Muscle of arm (tissue), 14 donors: ENCODE measurements at places on chromosomes 12 and 14. TPM values are rescaled to one million over a fixed set of nuclear protein-coding genes. Genes with fewer than 3 reads are reported as not detected.

DNA sequence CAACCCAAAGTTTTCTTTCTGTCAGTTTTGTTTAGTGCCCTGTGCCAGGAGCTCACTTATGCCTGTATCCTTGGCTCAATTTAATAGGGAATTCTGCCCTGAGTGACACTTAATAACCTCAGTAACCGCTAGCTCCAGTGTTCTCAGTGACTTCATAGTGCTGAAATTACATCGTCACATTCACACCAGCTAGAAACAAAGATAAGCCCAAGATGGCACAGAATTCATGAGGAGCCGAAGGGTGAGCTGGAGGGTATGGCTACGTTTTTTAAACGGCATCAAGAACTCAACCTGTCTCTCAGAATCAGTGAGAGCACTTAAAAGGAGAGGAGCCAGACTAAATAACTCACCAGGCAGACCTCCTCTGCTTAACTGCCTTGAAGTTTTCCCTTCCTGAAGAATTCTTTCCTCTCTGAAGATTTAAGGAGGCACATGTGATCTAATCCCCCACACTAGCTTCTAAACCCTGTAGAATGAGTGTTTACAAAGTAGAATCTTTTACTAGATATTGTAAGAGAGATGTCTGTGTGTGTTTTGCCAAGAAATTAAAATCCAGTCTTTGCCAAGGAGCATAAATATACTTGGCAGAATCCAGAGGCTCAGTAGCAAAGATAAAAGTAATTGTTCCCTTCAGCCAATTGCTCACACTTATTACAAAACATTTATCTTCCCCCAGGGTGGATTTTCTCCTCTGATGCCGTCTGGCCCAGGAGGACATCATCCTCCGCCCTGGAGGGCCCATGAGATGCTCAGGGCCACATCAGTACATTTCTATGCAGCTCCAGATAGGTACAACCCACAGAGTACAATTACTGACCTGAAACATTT lies 37.3 kb downstream of the PTGER2 start:
- DNase-seq = peak; percentile 51

- DNase-seq = no peak
These were observed 107.9 kb upstream of the ESRRB start for GRCh38 chr14:76268047-76268431.

GRCh38 chr12:65825507-65826352 lies 1.4 kb downstream of the HMGA2 start:
- peak; percentile 69 for DNase-seq

GRCh38 chr12:3046441-3047200 lies 30.6 kb upstream of the TSPAN9 start:
- no peak for DNase-seq

- no peak for DNase-seq
These were observed 40.4 kb downstream of the ERH start for GRCh38 chr14:69357544-69358200.

- DNase-seq = no peak
These were observed 170.7 kb downstream of the NOVA1 start for GRCh38 chr14:26427097-26427496.

- no peak for DNase-seq
These were observed 302.3 kb upstream of the TMEM132C start for GRCh38 chr12:127964717-127965116.

DNA sequence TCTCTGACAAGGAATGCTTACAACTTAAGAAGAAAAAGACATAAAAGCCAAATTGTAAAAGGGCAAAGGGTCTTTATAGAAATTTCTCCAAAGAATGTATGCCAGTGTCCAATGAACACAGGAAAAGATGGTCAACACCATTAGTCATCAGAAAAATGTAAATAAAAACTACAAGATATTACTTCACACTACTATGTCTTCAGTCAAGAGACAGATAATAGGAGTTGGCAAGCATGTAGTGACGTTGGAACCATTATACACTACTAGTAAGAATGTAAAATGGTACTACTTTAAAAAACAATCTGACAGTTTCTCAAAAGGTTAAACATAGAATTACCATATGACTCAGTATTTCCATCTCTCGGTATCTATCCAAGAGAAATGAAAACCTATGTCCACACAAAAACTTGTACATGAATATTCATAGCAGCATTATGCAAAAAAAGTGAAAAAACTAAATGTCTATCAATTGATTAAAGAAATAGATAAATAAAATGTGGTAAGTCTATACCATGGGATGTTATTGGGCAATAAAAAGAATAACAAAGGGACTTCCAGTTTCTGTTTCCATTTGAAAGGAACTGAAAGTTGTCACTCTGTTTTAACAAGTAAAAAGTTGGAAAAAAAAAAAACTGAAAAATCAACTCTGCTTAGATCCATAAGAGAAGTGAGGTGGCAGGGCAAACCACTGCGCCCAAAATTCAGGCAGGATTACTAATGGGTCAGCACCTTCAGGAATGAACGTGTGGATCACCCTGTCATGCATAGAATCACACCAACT lies 69.8 kb downstream of the ALG10B start:
- DNase-seq = no peak

DNA sequence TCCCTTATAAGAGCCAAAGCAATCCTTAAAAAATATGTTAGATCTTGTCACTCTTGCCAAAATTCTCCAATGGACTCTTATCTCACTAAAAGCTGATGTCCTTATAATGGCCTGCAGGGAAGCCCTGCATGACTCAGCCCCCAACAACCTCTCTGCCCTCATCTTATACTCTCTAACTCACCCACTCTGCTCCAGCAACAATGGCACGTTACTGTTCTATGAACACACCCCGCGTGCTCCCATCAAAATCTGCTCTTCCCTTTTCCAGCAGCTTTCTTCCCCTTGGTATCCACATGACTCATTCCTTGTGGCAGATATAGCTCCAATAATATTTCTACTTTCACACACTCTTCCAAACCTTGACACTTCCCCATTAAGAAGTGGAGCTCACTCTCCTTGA lies 108.1 kb downstream of the DENND5B start:
- DNase-seq = no peak

DNA sequence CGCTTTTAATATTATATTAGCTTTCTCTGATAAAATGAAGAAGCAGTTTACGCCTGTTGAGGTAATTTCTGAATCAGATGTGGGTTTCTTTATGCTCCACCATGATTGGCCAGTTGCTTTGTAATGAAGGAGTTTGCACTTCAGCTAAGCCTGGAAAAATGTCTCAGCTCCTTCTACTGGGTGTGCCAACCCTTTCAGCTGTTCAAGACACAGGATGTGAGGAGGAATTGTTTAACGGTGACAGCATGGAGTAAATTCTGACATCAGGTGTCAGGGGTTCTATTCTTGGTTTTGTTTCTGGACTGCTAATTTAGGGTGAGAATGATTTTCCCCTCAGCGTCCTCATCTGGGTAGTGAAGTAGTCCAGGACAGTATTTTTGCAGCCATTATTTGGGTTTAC lies 43.5 kb downstream of the FLRT2 start:
- DNase-seq = no peak

DNA sequence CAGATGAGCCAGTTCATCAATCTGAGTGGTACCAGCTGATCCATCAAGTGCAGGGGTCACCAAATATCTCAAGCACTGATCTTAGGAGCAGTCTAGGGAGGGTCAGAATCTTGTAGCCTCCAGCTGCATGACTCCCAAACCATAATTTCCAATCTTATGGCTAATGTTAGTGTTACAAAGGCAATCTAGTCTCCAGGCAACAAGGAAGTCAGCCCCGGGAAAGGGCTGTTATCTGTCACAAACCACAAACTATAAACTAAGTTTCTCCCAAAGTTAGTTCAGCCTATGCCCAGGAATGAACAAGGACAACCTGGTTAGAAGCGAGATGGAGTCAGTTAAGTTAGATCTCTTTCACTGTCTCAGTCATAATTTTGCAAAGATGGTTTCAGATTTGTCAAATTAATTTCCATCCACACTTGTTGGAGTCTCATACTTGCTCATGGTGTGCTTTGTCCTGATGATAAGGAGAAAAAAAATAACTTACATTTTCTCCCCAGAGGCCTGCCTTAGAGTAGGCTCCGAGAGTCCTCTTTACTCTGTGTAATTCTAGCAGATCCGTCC lies 3.9 kb upstream of the ABHD4 start:
- no peak for DNase-seq

GRCh38 chr14:72864712-72865365 lies 29.1 kb downstream of the DPF3 start:
- DNase-seq = no peak

GRCh38 chr12:84922693-84923092 lies 10.1 kb upstream of the SLC6A15 start:
- DNase-seq = no peak

GRCh38 chr12:4723226-4723625 lies 3.0 kb downstream of the GALNT8 start:
- DNase-seq = no peak

GRCh38 chr12:94208622-94208966 lies 60.2 kb downstream of the PLXNC1 start:
- no peak for DNase-seq

CLEC9A gene
- polyA plus RNA-seq = 0.27 TPM

NKX2-1 gene
- 0.08 TPM for polyA plus RNA-seq

P2RX2 gene
- 0.87 TPM for polyA plus RNA-seq

BEGAIN gene
- 4.4 TPM for polyA plus RNA-seq

TPH2 gene
- not detected for polyA plus RNA-seq
